Uterus (tissue), 4 donors: ENCODE measurements at places on chromosomes 7 and 10. TPM values are rescaled to one million over a fixed set of nuclear protein-coding genes. Genes with fewer than 3 reads are reported as not detected.

- DNase-seq, result no peak
Observed at GRCh38 chr10:52645187-52645758, 127.3 kb downstream of the MBL2 start.

DNA sequence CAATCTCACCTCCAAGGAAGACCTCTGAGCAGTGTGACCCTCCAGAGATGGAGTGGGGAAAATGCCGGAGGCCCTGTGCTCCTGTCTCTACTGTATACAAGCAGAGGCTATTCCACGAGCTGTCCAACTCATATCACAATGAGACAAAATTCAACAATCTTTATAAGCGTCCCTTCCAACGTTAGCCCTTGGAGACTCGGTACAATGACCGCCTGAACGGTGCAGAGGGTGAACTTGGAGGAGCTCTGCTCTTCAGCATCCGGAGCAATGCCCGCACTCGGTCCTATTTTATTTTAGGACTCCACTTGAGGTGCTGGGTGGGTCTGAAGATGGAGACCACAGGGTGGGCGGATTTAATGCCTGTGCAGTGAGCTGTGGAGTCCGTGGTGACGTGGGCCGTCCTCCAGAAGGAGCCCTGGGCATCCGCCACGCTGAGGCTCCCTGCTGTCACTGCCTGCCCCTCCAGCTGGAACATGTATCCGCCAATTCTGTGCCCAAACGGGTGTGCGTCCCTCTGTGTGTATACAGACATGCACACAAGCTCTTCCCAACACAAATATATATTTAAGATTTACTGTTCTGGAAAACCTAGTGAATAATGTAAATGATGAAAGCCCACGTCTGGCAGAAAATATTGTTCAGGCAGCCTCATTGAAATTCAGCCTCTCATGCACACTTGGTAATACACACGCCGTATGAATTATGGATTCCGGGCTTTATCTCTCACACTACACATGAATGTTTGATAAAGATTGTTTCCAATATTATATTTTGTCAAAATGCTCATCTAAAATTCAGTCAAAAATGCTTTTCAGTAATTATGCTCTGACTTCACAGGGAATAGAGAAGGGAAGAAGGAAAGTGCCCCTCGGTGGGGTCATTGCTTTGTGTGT lies 239.9 kb upstream of the ZMIZ1 start:
- no peak for DNase-seq

DNA sequence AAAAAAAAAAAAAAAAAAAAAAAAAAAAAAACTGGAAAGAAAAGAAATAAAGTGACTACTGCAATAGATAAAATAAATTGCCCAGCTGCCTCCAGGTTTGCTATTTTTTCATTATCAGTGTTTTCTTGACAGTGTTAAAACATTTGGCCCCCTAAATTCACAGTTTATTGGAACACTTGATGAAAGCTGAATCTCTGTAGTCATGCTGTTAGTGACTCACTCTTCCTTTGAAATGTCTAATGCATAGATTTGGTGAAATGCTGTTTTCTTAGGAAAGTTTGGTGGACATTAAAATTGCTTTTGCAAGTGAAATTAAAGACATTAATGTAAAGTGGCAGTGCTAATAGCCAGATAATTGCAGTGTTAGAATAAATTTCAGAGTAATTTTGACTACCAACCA lies 785.2 kb downstream of the NRG3 start:
- no peak for DNase-seq

DNA sequence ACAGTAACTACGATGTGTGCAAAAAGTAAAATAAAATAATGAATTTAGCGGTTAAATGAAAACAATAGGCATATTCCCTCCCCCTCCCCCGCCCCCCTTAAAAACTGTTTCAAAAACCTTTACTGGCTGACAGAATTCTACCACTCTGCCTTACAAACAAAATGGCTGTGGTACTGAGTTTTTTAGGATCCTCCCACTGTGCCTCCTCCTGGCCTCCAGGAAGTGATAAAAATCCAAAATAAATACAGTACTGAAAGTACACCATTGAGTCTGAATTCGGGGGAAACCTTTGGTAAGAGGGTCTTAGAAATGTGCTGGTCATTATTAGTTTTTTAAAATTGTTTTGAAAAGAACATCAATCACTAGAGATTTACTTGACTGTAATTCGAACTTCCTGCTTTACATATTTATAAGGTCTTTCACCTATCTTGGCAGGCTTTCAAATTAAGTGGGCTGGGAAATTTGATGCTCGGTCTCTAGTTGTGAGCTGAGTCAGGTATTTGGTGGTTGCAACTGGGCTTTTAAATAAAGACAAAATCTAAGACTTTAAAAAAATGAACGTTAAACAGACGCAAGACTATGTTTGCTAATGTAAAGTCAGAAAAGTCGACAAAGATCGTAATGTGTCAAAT lies 32.5 kb upstream of the EPC1 start:
- no peak for DNase-seq

GRCh38 chr7:44240983-44241510 lies 40.3 kb downstream of the YKT6 start:
- DNase-seq, result peak; percentile 56

DNA sequence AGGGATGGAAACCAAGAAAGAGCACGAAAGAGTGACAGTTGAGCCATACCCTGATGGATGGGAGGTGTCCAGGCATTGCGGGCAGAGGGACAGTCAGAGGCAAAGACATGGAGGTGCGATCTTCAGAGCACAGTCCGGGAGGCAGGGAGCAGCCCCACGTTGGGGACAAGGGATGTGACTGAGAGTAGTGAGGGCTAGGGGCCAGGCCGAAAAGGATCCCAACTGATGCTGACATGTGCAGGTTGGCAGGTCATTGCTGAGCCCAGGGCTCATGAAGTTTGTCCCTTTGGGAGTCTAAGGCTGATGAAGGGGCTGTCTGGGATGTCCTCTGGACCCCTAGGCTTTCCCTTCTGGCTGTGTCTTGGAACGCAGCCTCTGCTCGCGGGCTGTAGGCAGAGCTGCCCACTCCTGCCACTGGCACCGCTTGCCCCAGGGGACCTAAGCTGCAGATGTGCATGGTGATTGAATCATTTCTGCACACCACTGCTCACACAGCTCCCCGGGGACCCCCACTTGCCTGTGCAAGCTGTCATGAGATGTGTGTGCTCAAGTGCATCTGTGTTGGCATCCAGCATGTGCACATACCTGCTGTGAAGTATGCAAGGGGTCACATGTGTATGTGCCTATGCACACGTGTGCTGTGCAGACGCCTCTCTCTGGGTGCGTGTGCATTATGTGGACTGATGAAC lies 125.1 kb downstream of the ZMIZ1 start:
- no peak for DNase-seq

DNA sequence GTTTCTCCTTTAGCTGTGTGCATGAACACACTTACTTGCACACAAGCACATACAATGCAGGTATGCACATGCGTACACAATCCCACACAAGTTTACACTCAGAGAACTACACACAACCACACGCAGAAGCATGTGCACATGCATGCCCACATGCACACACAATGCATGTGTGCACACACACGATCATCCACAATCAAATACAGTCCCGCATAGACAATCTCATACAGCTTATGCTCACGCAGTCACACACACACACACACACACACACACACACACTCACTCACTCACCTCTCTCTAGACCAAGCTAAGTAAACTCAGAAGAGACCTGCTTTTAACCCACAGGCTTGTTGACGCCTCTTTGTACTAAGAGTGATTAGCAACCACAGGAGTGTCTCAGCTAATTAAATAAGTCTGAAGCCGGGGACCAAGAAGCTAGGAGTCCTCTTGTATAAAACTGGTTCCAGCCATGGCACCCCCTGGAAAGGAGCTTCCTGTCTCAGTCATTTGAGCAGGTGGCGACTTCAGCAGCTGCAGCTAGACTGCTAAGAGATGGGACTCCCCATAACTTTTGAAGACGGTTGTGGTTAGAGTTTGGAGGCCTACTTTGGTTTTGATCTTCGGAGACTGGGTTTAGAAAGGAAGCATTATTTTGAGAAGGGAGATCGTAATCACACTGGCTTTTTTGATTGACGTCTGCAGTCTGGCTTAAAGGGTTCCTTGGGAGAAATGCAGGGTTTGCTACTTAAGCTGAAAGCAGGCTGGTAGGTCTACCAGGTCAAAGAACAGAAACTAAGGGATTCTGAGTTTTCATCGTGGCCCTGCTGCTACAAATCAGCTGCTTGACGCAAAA lies 82.3 kb upstream of the ADRB1 start:
- DNase-seq, result no peak

- DNase-seq, result peak; percentile 36
Observed at GRCh38 chr7:38796626-38797501, 112.1 kb downstream of the VPS41 start.

DNA sequence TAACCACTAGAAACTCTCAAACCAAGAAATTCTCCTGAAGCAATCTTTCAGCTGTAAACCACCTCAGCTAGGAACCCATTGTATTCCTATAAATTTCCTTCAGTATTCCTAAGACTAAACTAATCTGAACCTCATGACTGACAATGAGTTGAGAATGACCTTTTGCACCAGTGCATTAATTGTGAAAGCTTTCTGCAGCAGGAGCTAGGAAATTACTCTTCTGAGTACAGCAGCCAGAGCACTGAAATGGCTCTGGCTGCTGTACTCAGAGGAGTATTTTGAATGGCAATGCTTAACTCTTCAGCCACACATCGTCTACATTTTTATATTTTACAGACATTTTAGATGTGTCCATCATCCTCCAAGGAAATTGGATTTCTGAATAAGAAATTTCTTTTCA lies 109.7 kb downstream of the PCDH15 start:
- no peak for DNase-seq

GRCh38 chr10:133334503-133335245 lies 2.0 kb downstream of the CALY start:
- DNase-seq, result no peak

DNA sequence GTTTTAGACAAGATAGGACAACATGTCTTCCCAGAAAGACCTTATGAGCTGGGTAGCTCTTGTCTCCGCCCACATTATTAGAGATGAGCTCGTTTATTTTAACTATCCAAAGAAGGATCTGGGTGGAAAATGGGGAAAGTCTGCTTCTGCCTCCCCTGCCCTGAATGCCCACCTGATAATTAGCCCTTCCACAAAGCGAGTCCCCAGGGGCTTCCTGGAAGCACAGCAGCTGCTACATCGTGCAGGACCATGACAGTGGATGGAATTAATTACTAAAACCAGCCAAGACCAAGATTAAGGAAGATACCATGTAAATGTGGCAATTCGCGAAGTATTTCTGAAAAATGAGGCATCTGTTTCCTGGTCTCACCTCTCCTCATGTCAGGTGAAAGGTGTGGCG lies 374.4 kb downstream of the PAXIP1 start:
- DNase-seq, result no peak

Gene VAX1
- not detected for total RNA-seq

Gene WDR86
- 100 TPM for total RNA-seq

Gene HPSE2
- not detected for total RNA-seq

Gene IQUB
- total RNA-seq, result 2.4 TPM

Gene LDB3
- 33.4 TPM for total RNA-seq

Gene GRK5
- 34.6 TPM for total RNA-seq

Gene TMEM26
- 0.77 TPM for total RNA-seq
